ENCODE measurements at places on chromosomes 4 and X.

- DNase-seq: no peak
Measured at GRCh38 chr4:106136777-106137331, 179.2 kb downstream of the TBCK start.

GRCh38 chr4:81634766-81635549, 163.3 kb upstream of the RASGEF1B start:
- no peak for DNase-seq

DNA sequence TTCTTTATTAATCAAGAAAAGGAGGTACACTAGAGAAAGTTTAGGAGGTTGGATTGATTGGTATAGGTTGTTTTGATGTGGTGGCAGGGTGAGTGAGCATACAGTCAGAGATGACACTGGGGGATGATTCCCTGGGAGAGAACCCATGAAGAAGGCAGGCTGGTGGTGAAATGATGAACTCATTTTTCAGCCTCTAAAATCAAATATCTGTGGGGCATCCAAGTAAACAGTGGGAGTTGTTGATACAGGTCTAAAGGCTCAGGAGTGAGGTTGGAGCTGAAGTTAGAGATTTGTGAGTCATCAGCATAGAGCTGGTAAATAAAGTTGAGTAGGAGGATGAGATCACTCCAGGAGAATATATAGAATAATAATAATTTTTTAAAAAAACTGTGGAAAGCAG, 10.0 kb upstream of the AP1S2 start:
- DNase-seq: no peak

DNA sequence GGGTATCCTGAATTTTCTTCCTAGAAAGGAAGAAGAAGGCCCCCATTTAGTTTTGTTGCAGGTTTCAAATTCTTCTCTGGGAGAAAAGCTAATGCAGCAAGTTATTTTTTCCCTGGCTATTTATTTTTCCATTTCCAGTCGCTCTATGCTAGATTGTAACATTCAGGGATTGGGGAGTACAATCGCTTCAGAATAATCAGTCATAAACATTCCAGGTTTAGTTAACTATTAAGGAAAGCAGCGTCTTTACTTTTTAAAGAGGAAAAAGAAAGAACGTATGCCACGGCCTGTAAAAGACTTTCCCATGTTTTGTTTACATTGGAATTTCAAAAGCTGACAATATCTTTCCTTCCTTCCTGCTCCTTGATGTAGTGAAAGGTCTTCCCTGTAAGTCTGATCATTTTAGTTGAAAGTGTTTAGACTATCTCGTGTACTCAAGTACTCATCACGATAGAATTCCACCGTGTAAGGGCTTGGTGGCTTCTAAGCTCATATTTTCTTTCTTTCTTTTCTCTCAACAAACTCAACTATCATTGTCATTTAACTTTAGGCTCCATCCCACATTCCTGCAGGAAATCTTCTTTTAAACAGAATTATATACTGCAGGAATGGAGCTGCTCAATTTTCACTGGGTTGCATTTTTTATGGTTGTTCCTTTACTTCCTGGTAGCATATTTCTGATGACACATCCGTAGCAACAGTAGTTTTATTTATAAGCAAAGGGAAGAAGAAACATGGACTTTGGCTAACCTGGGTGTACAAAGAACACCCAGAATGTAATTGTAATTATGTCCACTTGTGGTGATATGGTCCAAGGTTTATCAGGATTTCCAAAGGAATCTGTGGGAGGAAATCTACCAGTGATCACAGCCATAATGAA, 213.1 kb upstream of the FAT1 start:
- DNase-seq: no peak

DNA sequence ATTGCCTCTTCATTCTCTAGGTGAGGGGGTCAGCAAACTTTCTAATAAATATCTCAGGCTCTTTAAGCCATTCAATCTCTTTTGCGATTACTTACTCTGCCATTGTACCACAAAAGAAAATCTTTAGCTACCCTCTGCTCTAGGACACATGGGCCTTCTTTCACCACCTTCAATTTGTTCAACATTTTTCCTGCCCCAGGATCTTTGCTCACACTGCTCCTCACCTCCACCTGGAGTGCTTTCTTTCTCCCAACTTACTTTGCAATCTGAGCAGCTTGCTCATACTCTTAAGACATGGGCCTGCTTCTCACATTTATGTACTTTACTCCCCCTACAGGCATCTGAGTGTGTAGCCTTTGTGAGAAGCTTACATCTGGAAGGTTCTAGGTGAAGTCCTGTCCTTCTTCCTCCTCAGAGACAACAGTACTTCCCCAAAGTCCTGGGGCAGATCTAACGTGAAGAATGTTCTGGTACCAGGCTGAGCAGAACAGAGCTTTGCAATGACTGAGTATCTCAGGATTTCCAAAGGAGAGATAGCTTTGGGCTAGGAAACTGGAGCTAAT, 55.0 kb upstream of the PRDM5 start:
- DNase-seq: no peak

- no peak for DNase-seq
Measured at GRCh38 chr4:53688186-53688790, 97.0 kb upstream of the LNX1 start.

DNA sequence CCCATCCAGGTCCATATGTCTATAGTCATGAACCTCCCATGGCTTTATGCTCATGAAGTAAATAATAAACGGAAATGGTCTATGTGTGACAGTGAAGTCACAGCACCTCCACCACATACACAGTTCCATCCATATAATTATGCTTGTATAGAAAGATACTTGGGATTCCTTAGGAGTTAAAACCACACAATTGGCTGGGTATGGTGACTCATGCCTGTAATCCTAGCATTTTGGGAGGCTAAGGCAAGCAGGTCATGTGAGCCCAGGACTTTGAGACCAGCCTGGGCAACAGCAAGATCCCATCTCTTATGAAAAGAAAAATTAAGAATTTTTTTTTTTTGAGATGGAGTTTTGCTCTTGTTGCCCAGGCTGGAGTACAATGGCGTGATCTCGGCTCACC, 55.6 kb upstream of the RBM47 start:
- no peak for DNase-seq

GRCh38 chr4:83071116-83071515, 36.1 kb downstream of the COPS4 start:
- DNase-seq: no peak

GRCh38 chrX:79506001-79506400, 138.9 kb upstream of the ITM2A start:
- DNase-seq: no peak

GRCh38 chrX:103584596-103584995, 719 bp upstream of the TCEAL4 start:
- DNase-seq: no peak

DNA sequence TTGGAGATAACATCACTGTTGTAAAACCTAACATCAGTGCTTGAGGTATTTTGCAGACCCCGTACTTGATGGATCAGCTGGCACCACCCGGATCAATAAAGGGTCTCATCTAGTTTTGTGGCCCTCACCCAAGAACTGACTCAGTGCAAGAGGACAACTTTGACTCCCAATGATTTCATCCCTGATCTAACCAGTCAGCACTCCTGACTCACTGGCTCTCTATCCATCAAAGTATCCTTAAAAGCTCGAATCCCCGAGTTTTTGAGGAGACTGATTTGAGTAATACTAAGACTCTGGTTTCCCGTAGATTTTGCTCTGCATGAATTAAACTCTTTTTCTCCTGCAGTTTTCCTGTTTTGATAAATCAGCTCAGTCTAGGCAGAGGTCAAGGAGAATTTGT, 2498.1 kb downstream of the PCDH7 start:
- DNase-seq: no peak

DNA sequence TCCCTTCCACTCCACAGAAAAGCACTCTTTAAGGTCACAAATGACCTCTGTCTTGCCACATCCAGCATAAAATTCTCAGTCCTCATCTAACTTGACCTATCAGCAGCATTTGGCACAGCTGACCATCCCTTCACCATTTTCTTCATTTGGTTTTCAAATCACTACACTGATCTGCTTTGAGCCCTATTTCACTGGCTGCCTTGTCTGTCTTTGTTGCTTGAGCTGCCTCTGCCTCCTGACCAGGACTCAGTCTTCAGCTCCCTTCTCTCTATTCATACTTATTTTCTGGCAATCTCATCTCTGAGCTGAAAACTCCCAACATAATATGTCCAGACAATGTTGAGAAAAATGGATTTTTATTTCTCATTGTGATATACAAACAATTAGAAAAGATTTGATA, 27.7 kb upstream of the PDE5A start:
- DNase-seq: no peak

- no peak for DNase-seq
Measured at GRCh38 chr4:133484287-133484686, 335.2 kb downstream of the PCDH10 start.

DNA sequence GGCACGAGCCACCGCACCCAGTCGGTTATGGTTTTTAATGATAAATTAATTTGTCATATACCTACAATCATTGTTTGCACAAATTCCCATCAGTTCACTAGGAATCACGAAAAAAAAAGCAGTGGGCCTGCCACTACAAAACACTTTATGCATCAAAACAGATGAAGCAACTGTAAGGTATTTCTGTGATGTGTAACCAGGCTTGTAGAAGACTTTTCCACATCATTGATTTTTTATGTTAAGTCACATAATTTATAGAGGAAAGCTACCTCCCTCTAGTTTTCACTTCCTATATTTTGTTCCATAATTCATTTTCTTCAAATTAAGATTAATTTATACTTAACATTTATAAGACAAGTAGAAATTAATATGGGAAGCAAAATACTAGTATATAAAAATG, 6.7 kb upstream of the FAM200B start:
- no peak for DNase-seq

DNA sequence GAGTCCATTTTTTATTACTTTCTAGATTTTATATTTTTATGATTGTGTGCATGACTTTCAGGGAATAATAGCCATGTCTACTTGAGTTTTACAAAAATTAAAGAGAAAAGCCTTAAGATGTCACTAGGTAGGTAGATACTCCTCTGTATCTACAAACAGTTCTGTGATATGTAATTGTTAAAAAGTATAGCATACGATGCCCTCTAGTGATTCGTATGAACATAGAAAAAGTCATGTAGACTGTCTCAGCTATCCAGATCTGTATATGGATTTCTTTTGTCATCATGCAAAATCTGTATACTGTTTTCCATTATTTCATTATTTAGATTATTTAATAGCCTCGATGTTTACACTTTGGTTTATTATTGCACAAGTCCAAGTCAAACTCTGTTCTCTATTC, 856.6 kb downstream of the CENPC start:
- DNase-seq: no peak
